GM23338 (cell line): ENCODE measurements at places on chromosomes 5 and 9. TPM values are rescaled to one million over a fixed set of nuclear protein-coding genes. Genes with fewer than 3 reads are reported as not detected.
A peak's percentile ranks its signal among the peaks of the same experiment; 100 is the strongest.

DNA sequence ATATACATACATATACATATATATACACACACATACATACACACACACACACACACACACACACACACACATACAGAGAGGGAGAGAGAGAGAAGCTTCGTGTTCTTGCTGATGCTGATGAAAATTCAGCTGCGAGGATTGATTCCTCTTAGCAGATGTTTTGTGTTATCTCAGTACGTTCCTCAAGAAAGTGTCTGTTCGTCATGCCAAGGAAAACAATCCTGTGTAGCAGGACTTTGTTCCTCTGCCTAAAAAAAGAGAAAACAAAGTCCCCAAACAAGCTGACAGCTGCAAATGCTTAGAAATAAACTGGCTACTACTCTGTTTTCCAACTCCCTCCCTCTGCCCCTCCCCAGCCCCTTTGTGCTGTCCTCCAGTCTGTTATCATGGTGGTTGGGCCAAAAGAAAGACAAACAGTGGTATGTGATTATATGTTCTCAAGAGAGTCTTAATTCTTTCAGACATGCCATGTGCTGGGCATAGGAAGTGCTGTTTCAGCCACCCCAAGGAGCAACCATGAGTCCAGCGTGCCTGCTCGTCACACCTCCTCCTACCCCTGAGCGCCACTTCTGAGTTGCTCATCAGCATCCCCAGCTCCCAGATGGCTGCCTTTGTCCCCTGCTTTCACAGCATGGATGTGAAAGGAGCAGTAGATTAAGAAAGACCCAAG is 71.5 kb upstream of the EQTN start:
- no peak for DNase-seq

CNTFR gene
- 1.1 and 1.9 TPM in 2 replicates for total RNA-seq

PTGES gene
- 3.6 and 3.9 TPM in 2 replicates for total RNA-seq

EPB41L4A gene
- 3.4 and 6.0 TPM in 2 replicates for total RNA-seq

TIFAB gene
- total RNA-seq = not detected in 2 replicates

DNA sequence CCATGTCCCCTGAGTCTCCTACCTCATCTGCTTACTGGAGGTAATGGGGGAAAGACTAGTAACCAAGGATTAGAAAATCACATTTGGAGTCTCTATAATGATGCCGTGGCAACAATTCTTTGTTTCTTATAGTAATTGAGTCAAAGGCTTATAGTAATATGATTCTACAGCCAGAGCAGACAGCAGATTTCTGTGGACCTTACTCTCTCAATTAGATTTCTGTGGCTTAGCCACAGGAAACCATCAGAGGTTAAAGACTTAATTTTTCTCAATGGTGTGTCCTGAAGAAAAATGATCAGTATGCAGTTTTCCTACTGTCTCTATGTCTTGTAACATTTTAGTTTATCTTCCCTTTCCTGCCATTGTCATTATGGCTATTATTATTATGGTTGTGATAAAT is 59.3 kb upstream of the CD180 start:
- no peak for DNase-seq

GRCh38 chr9:1920386-1920785 is 94.8 kb upstream of the SMARCA2 start:
- DNase-seq = no peak

DNA sequence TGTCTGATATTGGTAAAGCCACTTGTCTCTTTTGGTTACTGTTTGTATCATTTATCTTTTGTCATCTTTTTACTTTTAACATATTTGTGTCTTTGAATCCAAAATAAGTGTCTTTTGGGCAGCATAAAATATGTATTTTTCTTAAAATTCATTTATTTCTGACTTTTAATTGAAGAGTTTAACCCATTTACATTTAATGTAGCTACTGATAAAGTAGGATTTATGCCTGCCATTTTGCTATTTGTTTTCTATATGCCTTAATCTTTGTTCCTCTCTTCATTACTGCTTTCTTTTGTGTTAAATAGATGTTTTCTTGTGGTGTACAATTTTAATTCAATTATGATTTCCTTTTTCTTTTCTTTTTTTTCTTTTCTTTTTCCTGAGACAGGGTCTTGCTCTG is 60.9 kb downstream of the ESM1 start:
- DNase-seq = no peak

PCDHGB7 gene
- total RNA-seq = 5.8 and 11.7 TPM in 2 replicates

DNA sequence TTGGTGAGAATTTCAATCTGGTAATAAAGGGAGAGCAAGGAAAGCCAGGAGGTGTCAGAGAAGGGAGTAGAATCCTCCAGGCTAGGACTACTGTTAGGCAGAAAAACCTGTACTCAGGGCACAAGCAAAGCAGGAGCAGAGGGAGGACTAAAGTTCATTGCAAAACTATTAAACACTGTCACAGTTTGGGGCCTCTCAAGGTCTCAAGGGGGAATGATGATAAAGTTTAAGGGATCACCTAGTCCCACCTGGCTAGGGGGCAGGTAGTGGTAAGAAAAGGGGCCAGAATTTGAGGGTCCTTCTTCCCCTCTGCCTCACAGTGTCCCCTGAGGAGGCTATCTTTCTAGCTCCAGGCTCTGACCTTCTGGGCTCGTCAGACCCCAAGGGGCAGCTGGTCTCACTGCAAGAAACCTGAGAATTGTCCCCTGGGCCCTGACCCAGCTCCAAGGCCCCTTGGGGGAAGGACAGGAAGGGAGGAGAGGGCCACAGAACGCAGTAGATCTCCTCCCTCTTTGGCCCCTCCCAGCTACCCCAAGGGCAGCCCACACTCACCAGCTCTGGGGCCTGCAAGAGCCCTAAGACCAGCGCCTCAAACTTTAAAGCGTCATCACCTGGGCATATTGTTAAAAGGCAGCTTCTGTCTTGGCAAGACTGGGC is 974 bp downstream of the CCDC69 start:
- peak; percentile 58 for DNase-seq

KCNN2 gene
- 14.7 and 24.7 TPM in 2 replicates for total RNA-seq

SVEP1 gene
- 0.50 and 0.63 TPM in 2 replicates for total RNA-seq

DNA sequence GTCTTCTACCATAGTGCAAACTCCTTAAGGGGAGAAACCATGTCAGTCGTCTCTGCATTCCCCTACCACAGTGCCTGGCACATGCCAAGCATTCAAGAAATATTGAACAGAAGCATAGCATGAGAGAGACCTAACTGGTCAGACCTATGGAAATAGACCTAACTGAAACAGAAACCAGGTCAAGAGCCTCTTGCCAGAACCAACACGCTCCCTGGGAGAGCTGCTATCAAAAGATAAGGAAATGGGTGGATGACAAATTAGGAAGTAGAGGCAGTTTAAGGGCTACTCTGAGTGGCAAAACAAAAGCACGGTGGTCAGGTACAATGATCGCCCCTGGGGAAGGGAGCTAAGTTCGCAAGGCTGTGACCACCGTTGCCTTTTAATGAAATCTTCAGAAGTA is 66.0 kb upstream of the SMIM15 start:
- no peak for DNase-seq

UBE2QL1 gene
- total RNA-seq = 0.82 and 0.83 TPM in 2 replicates

CARTPT gene
- total RNA-seq = not detected in 2 replicates

DNA sequence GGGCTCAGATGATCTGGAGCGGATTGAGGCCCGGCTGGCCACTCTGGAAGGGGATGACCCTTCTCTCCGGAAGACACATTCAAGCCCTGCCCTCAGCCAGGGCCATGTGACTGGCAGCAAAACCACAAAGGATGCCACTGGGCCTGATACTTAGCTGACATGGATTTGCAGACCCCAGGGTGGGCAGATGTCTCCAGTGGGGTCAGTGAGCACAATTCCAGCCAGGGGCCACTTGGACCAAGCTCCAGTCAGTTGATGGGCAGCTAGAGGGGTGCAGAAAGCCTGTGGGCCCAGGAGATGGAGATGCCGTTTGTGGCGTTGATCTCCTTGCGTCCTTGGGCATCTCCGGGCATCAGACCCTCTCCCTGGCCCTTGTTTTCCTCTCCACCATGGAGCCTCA is 46.7 kb downstream of the PSD2 start:
- DNase-seq = no peak

DNA sequence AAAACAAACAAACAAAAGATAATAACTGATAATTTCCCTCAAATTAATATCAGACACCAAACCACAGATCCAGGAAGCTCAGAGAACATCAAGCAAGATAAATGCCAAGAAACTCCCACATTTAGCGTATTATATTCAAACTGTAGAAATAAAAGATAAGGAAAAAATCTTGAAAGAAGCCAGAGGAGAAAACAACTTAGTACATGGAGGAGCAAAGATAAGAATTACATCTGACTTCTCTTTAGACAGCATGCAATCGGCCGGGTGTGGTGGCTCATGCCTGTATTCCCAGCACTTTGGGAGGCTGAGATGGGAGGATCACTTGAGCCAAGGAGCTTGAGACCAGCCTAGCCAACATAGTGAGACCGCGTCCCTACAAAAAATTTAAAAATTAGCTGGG is 17.2 kb upstream of the MLANA start:
- no peak for DNase-seq

GRCh38 chr9:36100532-36100931 is 36.0 kb upstream of the GLIPR2 start:
- DNase-seq = peak; percentile 87

GRCh38 chr9:127972236-127972871 is 8.4 kb downstream of the EEIG1 start:
- no peak for DNase-seq

DNA sequence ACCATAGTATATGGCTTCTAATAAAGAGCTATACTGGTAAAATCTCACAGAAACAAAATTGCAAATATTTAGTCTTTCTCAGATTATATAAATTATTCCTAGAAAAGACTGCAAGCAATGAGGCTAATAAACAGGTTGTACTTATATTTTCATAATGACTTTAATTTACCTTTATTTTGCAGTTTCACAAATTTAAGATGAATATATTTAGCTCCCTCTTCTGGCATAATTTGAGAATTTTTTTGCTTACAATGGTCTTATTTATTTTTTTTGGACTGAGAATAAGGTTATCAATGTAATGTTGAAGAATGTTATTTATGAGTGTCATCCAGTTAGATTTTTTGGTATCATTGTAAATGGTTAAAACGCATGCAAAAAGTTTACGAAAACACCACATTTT is 56.7 kb downstream of the PIK3R1 start:
- DNase-seq = no peak

WHRN gene
- 8.9 and 11.2 TPM in 2 replicates for total RNA-seq

- DNase-seq = no peak
These were observed 187.6 kb downstream of the CD180 start for GRCh38 chr5:67009028-67009427.

DNA sequence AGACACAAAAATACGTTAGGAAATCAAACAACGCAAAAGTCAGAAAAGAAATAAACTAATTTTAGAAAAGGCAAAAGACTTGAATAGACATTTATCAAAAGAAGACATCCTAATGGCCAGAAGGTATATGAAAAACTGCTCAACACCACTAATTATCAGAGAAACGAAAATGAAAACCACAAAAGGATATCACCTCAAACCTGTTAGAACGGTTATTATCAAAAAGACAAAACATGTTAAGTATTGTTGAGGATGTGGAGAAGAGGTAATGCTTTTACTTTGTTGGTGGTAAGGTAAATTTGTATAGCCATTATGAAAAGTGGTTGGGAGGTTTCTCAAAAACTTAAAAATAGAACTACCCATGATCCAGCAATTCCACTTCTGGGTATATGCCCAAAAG is 230.0 kb upstream of the RGMB start:
- no peak for DNase-seq

DNA sequence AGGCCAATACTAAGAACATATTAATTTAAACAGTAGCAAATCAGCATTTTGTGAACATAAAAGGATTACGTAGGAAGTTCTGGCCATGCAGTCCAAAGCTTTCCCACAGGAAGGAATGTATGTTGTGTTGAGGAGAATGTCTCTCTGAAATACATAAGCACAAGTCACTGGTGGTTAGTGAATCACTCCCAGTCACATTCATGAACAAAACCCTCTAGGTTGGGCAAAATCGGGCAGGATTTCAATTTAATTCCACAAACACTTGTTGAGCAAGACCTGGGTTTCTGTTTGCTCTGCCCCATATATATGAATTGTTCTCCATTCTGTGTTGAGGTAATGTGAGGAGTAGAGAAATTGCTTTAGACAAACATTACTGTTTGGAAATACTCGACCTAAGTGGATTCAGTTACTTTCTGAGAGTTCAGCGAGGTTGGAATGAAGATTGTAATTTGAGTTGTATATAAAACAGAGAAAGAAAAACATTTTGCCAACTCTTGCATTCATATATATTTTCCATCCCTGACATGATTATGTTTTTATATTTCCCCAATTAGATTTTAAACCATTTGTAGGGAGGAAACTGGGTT is 127.6 kb upstream of the RPS23 start:
- DNase-seq = no peak

PPP1R26 gene
- total RNA-seq = 44.4 and 49.8 TPM in 2 replicates

GRCh38 chr9:107614765-107615164 is 125.2 kb upstream of the KLF4 start:
- no peak for DNase-seq

ADAMTS12 gene
- 12.4 and 17.1 TPM in 2 replicates for total RNA-seq

SLC1A3 gene
- 27.2 and 29.0 TPM in 2 replicates for total RNA-seq

DNA sequence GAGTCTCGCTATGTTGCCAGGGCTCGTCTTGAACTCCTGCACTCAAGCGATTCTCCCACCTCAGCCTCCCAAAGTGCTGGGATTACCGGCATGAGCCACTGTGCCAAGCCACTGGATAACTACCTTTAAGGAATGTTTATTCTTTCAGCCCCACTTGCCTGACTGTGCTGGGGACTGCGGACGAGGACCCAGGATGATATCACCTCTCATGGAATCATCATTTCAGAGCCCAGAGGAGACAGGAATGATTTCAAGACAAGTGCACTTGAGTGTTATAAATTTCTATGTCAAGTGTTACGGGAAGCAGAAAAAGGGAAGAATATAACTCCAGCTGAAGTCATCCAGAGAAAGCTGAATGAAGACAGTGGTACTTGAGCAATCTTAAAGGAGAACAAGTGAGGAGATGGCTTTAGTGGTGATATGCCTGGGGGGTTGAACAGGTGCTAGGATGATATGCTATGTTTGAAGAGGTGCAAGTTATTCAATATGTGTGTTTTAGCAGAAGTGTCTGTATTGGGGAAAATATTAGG is 109.3 kb downstream of the DCP2 start:
- DNase-seq = no peak

DNA sequence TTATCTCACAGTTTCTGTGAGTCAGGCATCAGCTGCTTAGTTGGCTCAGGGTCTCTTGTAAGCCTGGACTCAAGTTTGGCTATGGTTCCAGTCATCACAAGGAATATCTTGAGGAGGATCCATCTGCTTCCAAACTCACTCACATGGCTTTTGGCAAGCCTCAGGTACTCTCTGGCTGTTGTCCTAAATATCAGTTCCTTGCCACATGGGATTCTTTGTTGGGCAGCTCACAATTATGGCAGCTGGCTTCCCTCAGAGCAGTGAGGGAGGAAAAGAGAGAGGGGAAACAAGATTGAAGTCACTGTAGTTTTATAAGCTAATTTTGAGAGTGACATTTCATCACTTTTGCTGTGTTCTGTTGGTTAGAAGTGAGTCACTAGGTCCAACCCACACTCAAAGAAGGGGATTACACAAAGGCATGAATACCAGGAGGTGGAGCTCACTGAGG is 144.5 kb downstream of the GCNT1 start:
- DNase-seq = no peak

TMC1 gene
- total RNA-seq = 0.54 and 1.2 TPM in 2 replicates

DNA sequence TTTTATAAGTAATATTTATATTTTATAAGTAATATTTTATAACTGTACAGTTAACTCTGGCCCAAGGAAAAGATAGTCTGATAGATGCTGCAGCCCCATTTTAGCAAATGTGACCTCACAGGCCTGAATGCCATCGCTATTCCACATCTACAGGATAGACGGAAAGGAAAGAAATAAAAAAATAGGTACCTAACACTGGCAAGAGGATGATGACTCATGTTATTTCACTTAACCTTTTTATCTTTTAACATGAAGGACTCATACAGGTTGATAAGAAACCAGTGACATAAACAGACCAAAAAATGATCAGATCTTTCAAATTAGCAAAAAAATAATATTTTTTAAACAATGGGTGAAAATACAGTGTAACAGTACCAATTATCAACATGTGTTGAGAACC is 2.7 kb downstream of the CD274 start:
- DNase-seq = no peak

FBXO10 gene
- 11.5 and 13.4 TPM in 2 replicates for total RNA-seq
